Stimulated activated CD8-positive, alpha-beta memory T cell treated with anti-CD3 and anti-CD28 coated beads, Interleukin-12 subunit alpha, Interleukin-12 subunit beta, amount 100 ng/mL, for 4 hours (primary cell): ENCODE measurements at places on chromosomes 11 and 22.

DNA sequence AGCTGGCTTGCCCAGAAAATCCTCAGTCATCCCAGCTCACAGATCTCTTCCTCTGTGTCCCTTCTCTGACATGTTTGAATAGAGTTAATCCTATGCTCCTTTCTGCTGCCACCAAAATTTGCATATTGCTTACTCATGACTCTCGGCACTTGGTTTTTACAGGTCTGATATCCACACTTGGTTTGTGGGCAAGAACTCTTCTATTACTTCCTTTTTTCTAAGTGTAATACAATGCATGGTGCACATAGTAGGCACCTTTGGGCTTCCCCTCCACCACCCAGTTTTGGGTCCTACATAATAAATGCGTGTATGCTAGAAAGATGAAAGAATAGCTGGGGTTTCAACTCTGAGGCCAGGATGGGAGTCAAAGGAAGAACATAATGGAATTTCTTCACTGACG is 69.7 kb upstream of the GRK3 start:
- DNase-seq: no peak

- DNase-seq: no peak
Observed at GRCh38 chr22:27492566-27493201, 308.9 kb downstream of the MN1 start.

GRCh38 chr11:31417357-31417756 is 47.7 kb downstream of the DNAJC24 start:
- no peak for DNase-seq

GRCh38 chr11:46698597-46698996 is 1.8 kb downstream of the ARHGAP1 start:
- no peak for DNase-seq

- no peak for DNase-seq
Observed at GRCh38 chr11:105357764-105358163, 218.2 kb upstream of the CARD18 start.

DNA sequence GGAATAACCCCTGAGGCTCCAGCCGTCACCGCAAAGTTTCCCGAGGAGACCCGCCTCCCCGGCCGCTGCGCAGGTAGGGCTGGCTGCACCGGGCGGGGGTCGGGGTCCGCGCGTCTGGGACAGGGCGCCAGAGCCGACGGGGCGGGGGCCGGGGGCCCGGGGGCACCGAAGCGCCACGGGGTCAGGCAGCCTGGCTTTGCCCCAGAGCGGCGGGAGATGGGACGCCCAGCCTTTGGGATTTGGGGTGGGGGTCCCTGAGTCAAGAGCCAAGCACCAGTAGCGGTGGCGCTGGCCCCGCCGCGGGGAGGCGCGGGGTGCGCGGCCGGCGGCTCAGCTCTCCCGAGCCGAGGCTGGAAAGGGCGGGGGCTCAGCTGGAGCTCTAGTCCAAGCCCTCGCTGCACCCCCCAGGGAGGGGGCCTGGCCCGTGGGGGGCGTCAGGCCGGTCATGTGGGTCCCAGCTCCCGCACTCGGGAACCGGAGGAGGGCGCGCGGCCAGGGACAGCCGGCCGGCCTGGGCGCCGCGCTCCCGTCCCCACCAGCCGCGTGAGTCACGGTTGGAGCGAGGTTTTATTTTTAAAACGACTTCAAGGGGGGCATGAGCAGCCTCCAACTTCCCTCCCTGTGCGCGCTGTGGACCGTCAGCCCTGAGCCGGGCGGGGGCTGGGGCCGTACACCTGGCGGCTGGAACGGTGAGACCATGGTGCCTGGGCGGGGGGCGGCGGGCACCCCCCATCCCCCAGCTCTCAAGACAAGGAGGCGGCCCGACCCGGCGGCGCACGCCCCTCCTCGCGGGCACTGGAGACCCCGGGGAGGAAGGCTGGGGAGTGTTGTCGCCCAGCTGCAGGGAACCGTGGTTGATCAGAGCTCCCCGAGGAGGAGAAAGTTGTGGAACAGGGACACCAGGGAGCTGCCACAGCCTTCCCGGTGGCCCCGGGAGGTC is 626 bp downstream of the FLRT1 start:
- no peak for DNase-seq

- DNase-seq: no peak
Observed at GRCh38 chr11:131827430-131827829, 457.0 kb downstream of the NTM start.

GRCh38 chr11:201966-202365 is 5.2 kb downstream of the BET1L start:
- DNase-seq: no peak

DNA sequence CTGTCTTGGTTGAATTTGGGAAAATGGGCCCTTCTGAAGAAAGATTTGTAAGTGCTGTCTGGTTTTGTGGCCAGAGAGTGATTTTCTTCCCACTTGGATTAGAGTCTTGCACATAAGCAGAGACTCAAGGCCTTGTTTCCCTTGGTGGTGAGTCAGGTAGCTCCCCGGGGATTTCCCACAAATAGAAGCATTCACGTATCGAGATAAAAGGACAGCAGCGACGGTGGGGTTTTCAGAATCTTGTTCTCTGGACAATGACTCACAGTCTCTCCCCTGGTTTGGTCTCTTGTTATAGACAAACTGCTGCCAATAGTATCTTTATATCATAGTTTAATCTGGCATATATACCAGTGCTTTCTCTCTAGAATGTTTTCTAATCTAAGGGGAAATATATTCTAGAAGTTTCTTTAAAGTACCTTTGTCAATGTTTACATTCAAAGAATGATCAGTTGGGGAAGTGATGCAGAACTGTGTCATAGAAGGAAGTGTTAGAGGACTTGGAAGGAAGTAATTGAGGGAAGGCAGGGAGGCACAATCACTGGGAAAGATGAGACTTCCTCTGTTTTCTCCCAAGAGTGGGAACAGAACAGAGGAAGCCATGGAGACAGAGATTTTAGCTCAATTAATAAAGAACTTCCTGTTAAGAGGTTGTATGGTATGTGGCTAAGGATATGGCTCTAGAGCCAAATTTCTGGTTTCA is 18.1 kb downstream of the POLA2 start:
- DNase-seq: no peak

DNA sequence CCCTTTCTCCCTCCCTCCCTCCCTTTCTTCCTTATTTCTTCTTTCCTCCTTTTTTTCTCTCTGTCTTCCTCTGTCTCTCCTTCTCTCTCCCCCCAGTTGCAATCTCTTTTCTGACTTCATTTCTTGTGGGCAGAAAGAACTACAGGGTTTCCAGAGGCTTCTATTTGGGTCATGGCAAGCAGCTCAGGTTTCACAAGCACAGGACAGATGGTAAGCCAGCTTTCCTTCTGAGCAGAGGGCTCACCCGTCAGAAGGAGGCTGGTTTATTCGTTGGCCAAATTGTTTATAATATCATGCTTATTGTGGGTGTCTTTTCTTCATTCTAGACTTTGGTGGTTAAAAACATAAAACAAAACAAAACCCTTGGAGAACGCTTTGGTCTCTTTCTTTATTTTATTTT is 58.9 kb upstream of the CLMP start:
- no peak for DNase-seq

GRCh38 chr11:28581286-28582242 is 473.4 kb downstream of the METTL15 start:
- DNase-seq: no peak

GRCh38 chr11:44564166-44564565 is 1.3 kb upstream of the CD82 start:
- DNase-seq: no peak

DNA sequence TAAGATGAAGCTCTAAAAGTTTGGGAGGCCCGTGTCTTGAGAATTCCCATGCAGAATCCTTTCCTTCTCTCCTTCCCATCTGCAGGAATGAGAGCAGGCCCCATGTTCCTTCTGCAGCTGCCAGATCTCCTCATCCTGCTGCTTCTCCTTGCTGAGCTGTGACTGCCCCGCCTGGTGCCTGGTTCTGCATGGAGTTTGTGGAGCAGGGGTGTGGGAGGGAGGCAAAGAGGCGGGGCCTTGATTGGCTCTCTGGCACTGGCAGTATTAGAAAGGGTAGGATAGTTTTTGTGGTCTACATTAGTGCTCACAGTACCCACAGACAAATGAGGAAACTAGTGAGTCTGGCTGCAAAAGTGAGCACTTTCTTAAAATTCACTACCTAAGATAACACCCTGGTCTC is 91.1 kb upstream of the CLPB start:
- DNase-seq: no peak

- DNase-seq: no peak
Observed at GRCh38 chr22:30309951-30310741, 16.6 kb downstream of the TBC1D10A start.

- DNase-seq: no peak
Observed at GRCh38 chr11:61039916-61040315, 62.4 kb upstream of the CD5 start.
